ENCODE measurements at places on chromosomes 3 and 15. TPM values are rescaled to one million over a fixed set of nuclear protein-coding genes. Genes with fewer than 3 reads are reported as not detected.

Gene CNTN3
- not detected for total RNA-seq

DNA sequence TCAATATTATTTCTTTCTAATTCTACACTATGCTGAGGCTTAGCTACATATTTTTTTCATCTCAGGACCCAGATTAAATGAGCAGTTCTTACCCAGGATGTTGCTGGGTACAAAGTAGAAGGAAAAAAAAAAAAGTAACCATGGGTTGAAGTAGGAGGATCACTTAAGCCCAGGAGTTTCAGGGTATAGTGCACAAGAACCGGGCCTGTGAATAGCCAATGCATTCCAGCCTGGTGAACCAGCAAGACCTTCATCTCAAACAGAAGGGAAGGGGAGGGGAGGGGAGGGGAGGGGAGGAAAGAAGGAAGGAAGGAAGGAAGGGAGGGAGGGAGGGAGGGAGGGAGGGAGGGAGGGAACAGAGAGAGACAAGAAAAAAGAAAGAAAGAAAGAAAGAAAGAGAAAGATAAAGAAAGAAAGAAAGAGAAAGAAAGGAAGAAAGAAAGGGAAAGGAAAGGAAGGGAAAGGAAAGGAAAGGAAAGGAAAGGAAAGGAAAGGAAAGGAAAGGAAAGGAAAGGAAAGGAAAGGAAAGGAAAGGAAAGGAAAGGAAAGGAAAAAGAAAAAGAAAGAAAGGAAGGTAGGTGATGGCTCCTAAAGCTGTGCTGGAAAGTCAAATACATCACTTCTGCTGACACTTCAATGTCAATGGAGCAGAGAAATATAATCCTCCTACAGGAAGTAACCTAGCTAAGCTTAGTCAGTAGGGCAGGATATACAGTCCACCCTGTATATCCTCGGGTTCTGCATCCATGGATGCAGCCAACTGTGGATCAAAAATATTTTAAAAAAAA is 206.8 kb upstream of the TGFBR2 start:
- DNase-seq: no peak

DNA sequence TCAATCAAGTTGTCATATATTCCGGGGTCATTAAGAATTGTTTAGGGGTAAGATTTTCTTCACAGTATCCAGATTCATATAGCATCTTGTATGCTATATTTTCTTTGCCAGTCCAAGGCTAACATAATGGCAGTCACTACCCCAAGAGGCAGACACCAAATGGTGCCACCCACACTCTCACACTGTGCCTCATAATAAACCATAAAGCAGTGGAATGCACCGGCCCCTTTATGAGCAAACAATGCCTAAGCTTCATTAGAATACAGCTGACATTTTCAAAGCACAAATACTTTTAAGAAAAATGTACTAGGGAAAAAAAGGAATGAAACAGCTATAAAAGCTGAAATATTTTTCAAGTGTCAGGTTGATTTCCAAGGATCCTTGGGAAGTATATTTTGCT is 121.6 kb downstream of the TFDP2 start:
- DNase-seq: peak; percentile 64

- DNase-seq: no peak
Measured at GRCh38 chr15:62323353-62323890, 158.3 kb upstream of the C2CD4B start.

GRCh38 chr3:13112521-13113345 is 39.5 kb upstream of the IQSEC1 start:
- no peak for DNase-seq

DNA sequence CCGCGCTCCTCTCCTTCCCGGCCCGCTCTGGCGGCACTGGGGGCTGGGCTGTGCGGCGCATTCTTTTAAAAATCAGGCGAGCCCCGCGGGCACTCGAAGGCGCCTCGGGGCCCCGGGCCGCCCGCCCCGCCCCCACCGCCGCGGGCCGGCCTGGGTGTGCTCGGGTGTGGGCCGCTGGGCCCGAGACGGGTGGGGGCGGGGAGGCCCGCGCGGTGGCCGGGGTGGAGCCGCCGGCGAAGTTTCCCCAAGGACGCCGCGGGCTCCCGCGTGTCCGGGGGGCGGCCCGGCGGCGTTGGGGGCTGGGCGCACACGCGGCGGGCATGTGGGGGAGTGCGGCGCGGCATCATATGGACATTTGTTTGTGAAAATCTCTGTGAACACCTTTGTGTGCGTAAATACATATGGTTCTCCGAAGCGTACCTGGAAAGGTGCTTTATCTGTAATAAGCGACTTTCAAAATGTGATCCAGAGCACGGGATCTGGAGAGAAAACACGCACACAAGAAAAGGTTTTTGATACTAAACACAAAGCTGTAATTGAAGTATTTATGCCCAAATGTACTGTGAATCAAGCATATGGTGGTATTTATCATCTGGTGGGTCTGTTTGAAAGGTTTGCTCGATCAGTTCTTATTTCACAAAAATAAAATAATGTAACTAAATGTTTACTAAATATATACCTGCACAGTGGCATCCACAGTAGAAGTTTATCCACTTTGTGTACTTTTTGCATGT is 612 bp upstream of the TBL1XR1 start:
- DNase-seq: peak; percentile 58

- DNase-seq: no peak
Measured at GRCh38 chr15:60531801-60532200, 52.9 kb upstream of the ICE2 start.
